Natural killer cell (primary cell): ENCODE measurements at places on chromosomes 2 and 18.

GRCh38 chr2:55133467-55134315 is 83.4 kb upstream of the RTN4 start:
- peak overlapping the region; percentile 30 for H3K4me3 ChIP-seq
- H3K36me3 ChIP-seq = no peaks in the 10 kb centered on the region
- DNase-seq = peak; percentile 25
- H3K4me1 ChIP-seq = peaks cover 14% of the 10 kb centered on the region

DNA sequence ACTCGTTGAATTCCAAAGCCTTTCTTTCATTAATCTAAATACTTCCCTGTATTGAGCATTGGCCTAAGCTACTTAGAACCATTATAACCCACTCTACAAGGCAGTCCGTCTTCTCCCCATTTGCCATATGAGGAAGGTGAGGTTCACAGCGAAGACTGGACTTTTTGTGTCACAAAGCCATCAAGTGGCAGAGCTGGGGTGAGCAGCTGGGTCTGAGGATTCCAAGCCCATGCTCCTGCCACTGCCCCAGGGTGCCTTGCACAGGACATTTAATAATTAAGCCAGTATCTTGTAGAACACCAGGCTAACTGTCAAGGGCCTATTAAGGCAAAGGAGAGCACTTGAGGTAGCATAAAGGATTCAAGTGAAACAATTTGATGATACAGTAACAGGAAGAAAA is 68.8 kb upstream of the ZNF397 start:
- H3K4me3 ChIP-seq = no peak overlapping the region
- no peak overlapping the region for H3K27ac ChIP-seq
- no peaks in the 10 kb centered on the region for H3K36me3 ChIP-seq
- no peak for DNase-seq

DNA sequence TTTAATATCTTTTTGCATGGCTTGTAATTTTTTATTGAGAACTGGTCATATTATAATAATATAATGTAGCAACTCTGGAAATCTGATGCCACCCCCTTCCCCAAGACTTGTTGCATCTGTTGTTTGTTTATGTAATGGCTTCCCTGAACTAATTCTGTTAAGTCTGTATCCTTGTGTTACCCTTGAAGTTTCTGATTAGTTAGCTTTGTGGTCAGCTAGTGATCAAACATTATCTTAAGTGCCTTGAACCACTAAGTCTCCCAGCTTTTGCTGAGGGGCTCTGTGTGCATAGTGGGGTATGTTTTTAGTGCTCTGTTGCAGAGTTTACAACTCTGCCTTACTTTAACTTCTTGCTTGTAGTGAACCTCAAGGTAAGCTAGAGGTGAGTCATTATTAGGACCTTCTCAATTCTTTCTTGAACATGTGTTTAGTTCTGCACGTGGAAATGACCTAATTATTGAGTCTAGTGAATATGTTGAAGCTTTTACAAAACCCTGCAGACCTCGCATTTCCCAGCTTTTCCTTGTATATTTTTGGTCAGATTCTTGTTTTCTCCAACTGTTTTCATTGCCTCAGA is 24.8 kb downstream of the SMCHD1 start:
- H3K36me3 ChIP-seq = peaks cover 44% of the 10 kb centered on the region
- H3K27me3 ChIP-seq = no peaks in the 10 kb centered on the region
- DNase-seq = no peak
- H3K27ac ChIP-seq = no peak overlapping the region

- no peak overlapping the region for H3K4me3 ChIP-seq
- H3K36me3 ChIP-seq = no peaks in the 10 kb centered on the region
- H3K27me3 ChIP-seq = no peaks in the 10 kb centered on the region
- no peak for DNase-seq
- H3K4me1 ChIP-seq = no peaks in the 10 kb centered on the region
Observed at GRCh38 chr2:158380746-158381145, 75.8 kb downstream of the CCDC148 start.

- H3K27me3 ChIP-seq = no peaks in the 10 kb centered on the region
- no peak overlapping the region for H3K4me3 ChIP-seq
- no peaks in the 10 kb centered on the region for H3K36me3 ChIP-seq
- H3K4me1 ChIP-seq = no peaks in the 10 kb centered on the region
Observed at GRCh38 chr2:124985270-124985669, 960.2 kb downstream of the CNTNAP5 start.

DNA sequence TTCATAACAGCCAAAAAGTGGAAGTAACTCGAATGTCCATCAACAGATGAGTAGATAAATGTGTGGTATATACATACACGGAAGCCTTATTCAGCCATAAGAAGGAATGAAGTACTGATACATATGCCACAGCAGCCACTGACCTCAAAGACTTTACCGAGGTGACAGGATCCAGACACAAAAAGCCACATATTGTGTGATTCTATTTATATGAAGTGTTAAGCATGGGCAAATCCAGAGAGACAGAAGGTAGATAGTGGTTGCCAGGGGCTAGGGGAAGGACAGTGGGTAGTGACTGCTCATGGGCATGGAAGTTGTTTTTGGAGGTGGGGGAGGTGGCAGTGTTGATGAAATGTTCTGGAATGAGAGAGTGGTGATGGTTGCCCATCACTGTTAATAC is 33.9 kb downstream of the ZAP70 start:
- peaks cover 60% of the 10 kb centered on the region for H3K4me1 ChIP-seq
- DNase-seq = peak; percentile 54
- peak overlapping the region; percentile 55 for H3K27ac ChIP-seq
- no peaks in the 10 kb centered on the region for H3K36me3 ChIP-seq

GRCh38 chr2:169561364-169561763 is 12.3 kb downstream of the FASTKD1 start:
- DNase-seq = no peak
- H3K4me1 ChIP-seq = no peaks in the 10 kb centered on the region
- no peak overlapping the region for H3K4me3 ChIP-seq
- H3K36me3 ChIP-seq = no peaks in the 10 kb centered on the region
- H3K27me3 ChIP-seq = no peaks in the 10 kb centered on the region
